Left forelimb (tissue), 1 donor: ENCODE measurements at places on chromosomes 4 and X.

DNA sequence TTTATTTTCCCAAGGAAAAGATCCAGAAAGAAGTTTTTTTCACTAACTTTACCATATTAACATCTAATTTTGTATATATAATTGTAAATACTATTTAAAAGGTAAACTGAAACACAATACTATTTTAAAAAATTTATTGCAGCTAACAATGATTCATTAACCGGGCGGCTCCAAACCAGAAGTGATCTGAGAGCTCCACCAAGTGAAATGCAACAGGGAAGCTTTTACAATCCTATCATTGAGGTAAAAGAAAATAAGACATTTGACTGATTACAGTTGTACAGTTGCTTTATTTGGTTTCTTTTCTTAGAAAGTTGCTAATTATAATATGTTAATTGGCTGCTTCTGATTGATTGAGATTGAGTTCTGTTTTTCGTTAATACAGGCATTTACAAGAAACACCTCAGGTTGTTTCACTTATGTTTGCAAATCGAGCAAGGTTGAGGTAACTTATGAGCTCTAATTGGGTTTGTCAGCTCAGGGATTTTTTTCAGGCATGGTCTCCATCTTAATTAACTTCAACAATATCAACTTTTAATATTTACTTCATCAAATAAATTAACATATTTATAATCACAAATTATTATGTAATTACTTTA is 220.2 kb upstream of the UGT8 start:
- no peak for DNase-seq

GRCh38 chrX:67636532-67636931 is 92.7 kb downstream of the AR start:
- DNase-seq: no peak

DNA sequence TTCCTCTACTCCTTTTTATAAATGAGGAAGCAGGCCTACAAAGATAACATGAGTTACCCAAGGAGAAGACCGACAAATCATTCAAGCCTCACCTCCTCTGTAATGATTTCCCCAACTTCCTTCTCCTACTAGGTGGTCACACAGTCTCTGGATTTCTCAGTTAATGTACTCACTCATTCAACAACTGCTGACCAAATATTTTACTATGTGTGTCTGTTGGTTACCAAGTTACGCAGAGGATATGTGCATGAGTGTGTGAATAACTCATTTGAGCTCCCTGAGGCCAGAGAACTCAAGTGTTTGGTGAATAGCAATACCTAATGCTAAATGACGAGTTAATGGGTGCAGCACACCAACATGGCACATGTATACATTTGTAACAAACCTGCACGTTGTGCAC is 10.4 kb downstream of the CASK start:
- DNase-seq: no peak

DNA sequence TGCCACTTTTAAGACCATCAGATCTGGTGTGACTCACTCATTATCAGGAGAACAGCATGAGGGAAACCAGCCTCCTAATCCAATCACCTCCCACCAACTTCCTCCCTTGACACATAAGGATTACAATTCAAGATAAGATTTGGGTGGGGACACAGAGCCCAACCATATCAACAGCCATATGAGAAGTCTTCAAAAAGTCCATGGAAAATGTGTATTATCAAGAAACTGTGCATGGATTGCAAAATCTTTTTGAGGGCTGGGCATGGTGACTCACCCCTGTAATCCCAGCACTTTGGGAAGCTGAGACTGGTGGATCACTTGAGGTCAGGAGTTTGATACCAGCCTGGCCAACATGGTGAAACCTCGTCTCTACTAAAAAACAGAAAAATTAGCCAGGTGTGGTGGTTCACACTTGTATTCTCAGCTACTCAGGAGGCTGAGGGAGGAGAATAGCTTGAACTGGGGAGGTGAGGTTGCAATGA is 17.8 kb upstream of the RPL39 start:
- DNase-seq: no peak

DNA sequence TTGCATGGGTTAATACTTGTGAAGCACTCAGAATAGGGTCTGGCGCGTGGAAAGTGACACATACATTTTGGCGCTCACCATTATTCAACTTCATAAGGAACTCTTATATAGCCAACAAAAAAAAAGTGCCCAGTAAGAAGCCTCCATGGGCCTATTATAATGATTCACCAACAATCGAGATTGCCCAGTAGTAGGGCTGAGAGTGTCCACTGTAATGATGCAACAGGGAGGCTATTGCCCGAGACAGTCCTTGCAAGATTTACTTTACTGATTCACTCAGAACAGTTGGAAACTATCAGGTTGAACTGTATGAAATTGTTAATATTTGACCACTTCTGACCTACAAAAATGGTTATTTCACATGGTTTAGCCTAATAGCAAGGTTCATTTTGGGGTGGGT is 86.0 kb downstream of the PJA1 start:
- DNase-seq: no peak

DNA sequence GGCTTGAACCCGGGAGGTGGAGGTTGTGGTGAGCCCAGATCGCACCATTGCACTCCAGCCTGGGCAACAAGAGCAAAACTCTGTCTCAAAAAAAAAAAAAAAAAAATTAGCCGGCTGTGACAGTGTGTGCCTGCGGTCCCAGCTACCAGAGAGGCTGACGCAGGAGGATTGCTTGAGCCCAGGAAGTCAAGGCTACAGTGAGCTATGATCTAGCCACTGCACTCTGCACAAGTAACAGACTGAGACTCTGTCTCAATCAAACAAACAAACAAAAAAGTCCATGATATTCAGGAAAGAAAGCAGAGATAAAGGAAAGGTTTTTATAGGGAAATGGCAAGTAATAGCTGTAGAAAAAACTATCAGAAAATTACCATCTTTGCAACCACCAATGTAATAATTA is 2.1 kb upstream of the LAGE3 start:
- no peak for DNase-seq

- no peak for DNase-seq
Measured at GRCh38 chr4:124018383-124019317, 622.1 kb downstream of the SPRY1 start.

- DNase-seq: no peak
Measured at GRCh38 chr4:55561889-55562288, 15.2 kb upstream of the CLOCK start.

- DNase-seq: no peak
Measured at GRCh38 chr4:6442555-6442954, 29.9 kb downstream of the PPP2R2C start.

DNA sequence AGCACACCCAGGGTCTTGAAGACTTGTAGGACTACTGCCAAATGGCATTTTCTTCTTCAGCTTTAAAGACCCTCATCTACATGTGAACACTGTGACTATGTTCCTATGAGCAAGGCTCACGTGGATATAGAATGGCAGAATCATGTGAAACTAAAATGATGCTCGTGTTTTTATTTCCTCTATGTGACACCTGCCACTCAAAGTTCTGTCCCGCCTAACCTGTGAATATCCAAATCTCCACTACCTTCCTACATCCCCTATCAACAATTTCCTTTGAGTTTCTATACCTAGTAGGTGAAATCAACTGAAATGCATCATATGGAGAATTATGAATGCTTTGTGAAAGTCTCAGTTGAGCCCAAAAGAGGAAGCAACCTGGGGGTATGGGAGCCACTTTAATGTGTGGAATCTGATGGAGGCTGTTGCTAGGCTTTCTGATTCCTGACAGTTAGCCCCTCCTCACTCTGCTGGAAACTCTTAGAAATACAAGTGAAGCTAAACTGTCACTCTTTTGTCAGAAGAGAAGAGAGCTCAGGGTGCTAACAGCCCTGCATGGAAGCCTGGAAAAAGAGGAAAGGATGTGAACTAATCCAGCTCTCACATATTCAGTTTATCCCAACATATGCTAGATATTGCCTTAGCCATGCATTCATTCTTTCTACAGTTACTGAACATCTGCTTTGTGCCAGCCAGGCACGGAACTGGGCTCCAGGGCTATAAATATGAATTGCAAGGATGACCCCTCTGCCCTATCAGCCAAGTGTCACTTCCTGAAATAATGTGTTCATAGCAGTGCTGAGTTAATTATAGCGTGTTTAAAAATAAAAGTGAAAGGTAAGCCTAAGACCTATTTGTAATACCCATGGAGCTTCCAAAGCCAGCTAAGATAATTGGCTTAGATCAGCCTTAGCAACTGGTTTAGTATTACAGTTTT is 11.0 kb downstream of the LHFPL1 start:
- DNase-seq: no peak

DNA sequence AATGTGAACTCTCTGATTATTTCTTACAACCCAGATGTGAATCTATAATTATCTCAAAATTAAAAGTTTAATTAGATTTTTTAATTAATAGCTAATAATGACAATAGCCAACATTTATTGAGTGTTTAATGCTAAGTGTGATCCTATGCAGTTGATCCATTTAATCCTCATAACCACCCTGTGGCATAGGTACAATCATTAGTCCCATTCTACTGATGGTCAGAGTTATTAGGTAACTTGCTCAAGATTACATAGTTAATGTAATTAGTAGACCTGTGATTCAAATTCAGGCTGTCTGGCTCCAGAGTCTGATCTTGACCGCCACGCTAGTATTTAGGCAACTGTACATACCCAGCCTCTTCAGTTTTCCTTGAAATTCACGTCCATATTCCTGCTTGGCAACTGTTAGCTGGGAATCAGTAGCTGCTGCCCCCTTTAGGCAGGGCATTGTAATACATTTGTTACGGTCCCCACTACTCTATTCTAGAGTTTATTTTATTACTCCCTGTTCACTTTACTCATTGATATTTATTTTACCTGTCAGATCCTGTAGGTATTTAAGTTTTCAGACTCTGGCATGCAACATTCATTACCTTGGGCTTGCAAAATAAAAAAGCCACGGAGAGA is 20.6 kb upstream of the TEC start:
- DNase-seq: no peak

DNA sequence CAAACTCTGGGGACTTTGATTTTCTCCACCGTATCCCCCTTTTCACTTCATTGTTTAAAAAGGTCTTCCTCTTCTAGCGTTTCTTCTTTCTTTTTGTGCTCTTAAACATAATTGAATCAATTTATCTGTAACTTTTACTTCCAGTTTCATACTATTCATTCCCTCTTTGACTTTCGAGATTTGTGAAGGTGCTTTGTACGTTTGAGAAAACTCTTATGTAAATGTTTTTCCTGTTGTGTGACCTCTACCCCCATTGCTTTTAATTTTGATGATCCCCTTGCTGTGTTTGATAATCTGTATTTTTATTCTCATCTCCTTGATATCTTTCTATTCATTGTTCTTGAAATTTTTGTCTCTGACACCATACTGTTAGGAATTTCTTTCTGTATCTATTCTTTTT is 4.8 kb downstream of the USP38 start:
- no peak for DNase-seq

DNA sequence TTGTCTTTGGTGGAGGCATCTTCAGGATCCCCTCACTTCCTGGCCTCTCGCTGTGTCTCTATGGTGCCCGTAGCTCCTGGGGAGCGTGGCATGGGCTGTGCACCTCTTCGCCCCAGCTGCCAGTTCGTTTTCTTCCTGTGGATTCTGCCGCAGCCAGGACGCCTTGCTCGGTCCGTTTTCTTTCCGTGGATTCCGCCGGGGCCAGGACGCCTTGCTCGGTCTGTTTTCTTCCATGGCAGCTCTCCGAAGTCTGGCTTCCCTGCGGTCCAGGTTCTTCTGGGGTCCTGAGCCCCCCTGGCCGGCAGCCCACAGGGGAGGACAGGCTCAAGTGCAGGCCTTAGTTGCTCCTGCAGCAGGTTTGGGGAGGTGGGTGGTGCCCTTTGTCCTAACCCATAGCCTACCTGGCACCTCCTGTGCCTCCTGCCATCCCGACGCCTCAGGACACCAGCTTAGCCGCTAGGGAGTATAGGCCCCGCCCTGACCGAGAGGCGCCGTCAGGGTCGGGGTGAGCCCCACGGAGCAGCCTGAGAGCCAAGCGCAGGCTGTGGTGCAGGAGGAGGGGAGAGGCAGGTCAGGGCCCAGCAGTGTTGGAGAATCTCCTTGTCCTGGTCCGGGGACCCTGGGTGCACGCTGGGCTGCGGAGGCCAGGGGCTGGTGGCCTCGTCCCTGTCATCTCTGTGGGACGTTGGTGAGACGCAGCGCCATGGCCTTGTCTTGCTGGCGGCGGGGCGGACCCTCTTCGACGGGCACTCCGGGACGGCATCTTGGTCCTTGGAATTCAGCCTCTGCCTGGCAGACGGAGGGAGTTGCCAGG is 27.1 kb downstream of the UVSSA start:
- no peak for DNase-seq

DNA sequence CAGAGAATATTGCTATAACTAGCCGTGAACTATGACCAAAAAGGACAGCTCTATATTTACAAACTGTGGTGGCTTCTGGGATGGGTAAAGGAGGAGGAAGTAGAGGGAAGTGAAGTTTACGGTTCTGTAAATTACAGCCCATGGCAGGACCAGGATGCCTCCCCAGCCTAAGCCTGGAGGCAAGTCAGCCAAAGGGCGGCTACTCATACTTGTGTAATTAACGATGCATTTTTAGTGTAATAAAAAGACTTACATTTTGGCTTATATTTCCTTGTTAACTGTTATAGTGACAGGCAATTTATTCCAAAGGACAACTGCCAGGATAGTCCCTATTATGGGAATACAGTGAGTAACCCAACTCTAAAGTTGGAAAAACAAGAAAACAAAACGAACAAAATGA is 139.9 kb upstream of the OTUD4 start:
- DNase-seq: no peak

GRCh38 chrX:131675596-131676194 is 131.8 kb downstream of the OR13H1 start:
- no peak for DNase-seq

- no peak for DNase-seq
Measured at GRCh38 chr4:81449015-81449414, 22.7 kb downstream of the RASGEF1B start.
